ENCODE measurements at places on chromosomes 1 and 21. TPM values are rescaled to one million over a fixed set of nuclear protein-coding genes. Genes with fewer than 3 reads are reported as not detected.

The DNAH14 gene
- total RNA-seq, result 8.2 TPM

The USP33 gene
- total RNA-seq, result 87.1 TPM

The SUSD4 gene
- total RNA-seq, result 0.17 TPM

The S100A14 gene
- not detected for total RNA-seq

The LCE1C gene
- total RNA-seq, result not detected

The SMG5 gene
- 52.3 TPM for total RNA-seq

The SLAMF6 gene
- not detected for total RNA-seq

The CLCA2 gene
- 0.72 TPM for total RNA-seq

The ESPN gene
- not detected for total RNA-seq

The TRPM2 gene
- total RNA-seq, result under 0.01 TPM

The IFNAR1 gene
- total RNA-seq, result 49.9 TPM

The SMCP gene
- not detected for total RNA-seq

The ANGPTL1 gene
- 16.4 TPM for total RNA-seq

The DTL gene
- total RNA-seq, result 2.0 TPM

The GBP7 gene
- total RNA-seq, result not detected

The KLHDC7A gene
- not detected for total RNA-seq

The VANGL2 gene
- 0.46 TPM for total RNA-seq

The ZSCAN20 gene
- 13.4 TPM for total RNA-seq

The TFF1 gene
- not detected for total RNA-seq

The CDC42BPA gene
- total RNA-seq, result 47.7 TPM

The RGS16 gene
- 3.1 TPM for total RNA-seq

The FMN2 gene
- 21.0 TPM for total RNA-seq

The DDI2 gene
- 19.0 TPM for total RNA-seq

The SPRR1A gene
- total RNA-seq, result not detected

The CATSPERE gene
- 0.73 TPM for total RNA-seq

The ECM1 gene
- 72.5 TPM for total RNA-seq

The SCP2 gene
- total RNA-seq, result 137 TPM

The TRIM46 gene
- 5.2 TPM for total RNA-seq

The E2F2 gene
- 0.39 TPM for total RNA-seq

The SMIM1 gene
- total RNA-seq, result 0.78 TPM

The ZNF593OS gene
- total RNA-seq, result not detected

The SYDE2 gene
- total RNA-seq, result 5.7 TPM

The PGLYRP3 gene
- total RNA-seq, result not detected

The RUNX1 gene
- 48.6 TPM for total RNA-seq

The MATN1 gene
- not detected for total RNA-seq

The NPL gene
- total RNA-seq, result 4.6 TPM

The TPTE gene
- not detected for total RNA-seq

The GPR52 gene
- total RNA-seq, result 0.78 TPM

The LGALS8 gene
- total RNA-seq, result 103 TPM

The RNF19B gene
- 9.4 TPM for total RNA-seq

The EXTL1 gene
- 0.20 TPM for total RNA-seq

The CAMSAP2 gene
- total RNA-seq, result 32.9 TPM

The CA6 gene
- not detected for total RNA-seq

The WDR64 gene
- not detected for total RNA-seq

The PDE9A gene
- 1.2 TPM for total RNA-seq

The SEMA4A gene
- 1.6 TPM for total RNA-seq

The LIPI gene
- total RNA-seq, result not detected

The LENEP gene
- 0.33 TPM for total RNA-seq

The MOB3C gene
- total RNA-seq, result 13.2 TPM

The S100A7A gene
- not detected for total RNA-seq

The RXRG gene
- total RNA-seq, result not detected

The KIRREL1 gene
- total RNA-seq, result 244 TPM
